Bronchial epithelial cell (primary cell): ENCODE measurements at places on chromosomes 13 and 19. TPM values are rescaled to one million over a fixed set of nuclear protein-coding genes. Genes with fewer than 3 reads are reported as not detected.

ZNF580 gene
- 2.4 and 2.7 TPM in 2 replicates for total RNA-seq

DNA sequence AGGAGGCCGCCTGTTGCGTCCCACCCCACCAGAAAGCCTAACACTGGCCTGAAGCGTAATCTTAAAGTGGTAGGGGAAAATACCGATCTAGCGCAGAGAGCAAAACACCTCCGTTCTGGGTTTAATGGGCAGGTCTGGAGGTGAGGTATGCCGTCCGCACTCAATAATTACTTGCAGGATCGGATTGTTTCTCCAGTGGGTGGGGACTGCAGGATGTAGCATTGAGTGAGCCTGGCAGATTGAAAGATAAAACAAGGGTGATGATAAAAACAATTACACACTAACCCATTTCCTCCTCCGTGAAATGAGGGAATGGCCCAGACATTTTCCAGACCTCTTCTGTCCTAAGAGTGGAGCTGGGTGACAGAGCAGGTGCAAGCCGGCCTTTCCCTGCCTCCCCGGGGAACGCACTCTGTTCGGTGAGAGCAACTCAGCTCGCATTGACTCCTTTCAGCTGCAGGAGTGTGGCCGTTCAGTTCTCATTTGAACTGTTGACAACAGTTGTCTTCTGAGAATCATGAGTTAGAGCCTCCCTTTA lies 110.2 kb upstream of the DOCK9 start:
- DNase-seq, result peak; percentile 56

DNA sequence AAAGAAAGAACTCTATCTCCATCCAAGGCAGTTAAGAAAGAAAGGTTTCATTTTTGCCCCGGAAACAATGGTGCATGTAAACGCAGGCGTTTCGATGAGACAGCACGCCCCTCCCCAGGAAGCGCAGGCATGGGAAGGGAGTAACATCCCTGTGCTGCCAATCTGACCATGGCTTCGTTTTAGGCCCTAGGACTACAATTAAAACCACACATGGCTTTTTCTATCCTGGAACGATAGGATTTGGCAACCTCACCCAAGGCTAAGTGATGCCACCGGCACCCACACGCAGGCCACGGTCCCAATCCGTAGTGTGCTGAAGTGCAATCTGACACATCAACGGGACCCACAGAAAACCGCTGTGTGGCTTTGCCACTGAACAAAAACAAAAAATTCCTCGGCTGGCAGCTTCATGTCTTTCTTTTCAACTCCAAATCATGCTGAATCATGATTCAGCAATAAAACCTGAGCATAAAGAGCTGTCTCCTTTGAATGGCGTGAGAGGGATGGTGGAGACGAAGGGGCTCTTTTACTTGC lies 24.2 kb downstream of the RANBP3 start:
- no peak for DNase-seq

DNA sequence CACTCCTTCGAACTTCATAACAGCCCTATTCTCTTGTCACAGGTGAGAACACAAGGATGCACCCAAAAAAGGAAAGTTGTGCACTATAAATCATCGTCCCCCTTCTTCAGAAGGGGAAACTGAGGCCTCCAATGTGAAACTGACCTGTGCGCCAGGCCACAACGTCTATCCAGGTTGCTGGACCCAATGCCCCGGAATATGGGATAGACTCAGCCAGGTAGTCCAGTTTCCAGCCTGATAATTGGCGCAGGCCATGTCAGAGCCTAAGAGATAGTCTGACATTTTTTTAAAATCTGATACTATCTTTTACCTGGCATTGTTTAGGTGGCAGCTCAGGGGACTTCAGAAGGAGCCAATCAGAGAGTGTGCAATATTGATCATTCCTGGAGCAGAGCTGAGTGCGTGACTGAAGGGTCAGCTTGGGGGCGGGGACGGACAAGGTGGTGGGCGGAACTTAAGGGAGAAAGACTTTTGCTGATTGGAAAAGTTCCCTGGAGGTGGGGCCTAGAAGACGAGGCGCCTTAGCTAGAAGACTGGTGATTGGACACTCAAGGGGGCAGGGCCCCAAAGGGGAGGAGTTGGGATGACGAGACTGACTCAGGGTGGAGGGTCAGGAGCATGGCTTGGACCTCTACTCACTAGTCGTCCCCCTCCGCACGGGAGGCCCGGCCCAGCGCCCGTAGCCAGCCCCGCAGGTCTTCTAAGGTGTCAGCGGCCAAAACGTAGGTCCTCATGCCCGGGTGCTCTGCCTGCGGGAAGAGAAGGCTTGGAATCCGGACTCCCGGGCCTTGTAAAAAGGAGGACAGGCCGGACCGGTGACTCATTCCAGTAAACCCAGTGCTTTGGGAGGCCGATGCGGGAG lies 8.5 kb downstream of the PLEKHA4 start:
- DNase-seq, result no peak

GRCh38 chr19:3368441-3368795 lies 2.0 kb downstream of the NFIC start:
- no peak for DNase-seq

COL4A1 gene
- 3.6 and 7.4 TPM in 2 replicates for total RNA-seq

DNA sequence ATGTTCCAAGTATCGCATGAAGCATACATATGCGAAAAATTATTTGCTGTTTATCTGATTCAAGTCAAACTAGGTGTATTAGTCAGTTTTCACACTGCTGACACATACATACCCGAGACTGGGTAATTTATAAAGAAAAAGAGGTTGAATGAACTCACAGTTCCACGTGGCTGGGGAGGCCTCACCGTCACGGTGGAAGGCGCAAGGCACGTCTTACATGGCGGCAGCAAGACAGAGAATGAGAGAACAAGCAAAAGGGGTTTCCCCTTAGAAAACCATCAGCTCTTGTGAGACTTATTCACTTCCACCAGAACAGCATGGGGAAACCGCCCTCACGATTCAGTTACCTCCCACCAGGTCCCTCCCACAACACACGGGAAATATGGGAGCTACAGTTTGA lies 13.0 kb upstream of the PROZ start:
- no peak for DNase-seq

PSG3 gene
- total RNA-seq, result not detected in 2 replicates

GRCh38 chr19:55172741-55173140 lies 6.3 kb upstream of the DNAAF3 start:
- peak; percentile 56 for DNase-seq

- DNase-seq, result no peak
These were observed 4.0 kb downstream of the HSPB6 start for GRCh38 chr19:35752746-35753350.

DNA sequence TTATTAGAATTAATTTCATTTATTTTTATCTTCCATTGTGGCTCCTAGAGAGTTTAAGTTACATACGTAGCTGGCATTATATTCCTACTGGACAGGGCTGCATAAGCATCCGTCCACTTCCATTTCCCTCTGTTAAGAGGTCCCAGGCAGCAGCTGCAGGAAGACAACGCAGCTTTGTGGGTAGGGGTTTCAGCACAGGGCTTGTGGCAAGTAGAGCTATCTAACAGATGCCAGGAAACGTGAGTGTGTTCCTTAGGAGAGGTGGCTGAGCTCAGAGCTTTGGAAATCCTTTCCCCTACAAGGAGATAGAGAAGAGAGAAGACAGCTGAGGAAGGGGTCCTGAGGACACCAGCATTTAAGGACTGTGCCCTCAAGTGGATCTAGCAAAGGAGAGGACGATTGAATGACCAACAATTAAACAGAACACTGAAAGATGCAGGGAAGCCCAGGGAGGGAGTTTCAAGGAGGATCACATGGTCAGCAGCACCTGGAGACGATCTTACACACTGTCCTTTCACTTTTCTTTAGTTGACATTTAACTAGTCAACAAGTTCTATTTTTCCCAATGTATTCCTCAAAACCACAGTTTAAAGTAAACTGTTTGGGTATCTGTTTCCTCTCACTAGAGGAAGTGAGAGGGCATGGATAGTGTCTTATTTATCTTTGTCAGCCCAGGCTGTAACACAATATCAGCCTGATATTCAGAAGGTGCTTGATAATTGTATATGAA lies 2.3 kb upstream of the N4BP2L1 start:
- no peak for DNase-seq

DNA sequence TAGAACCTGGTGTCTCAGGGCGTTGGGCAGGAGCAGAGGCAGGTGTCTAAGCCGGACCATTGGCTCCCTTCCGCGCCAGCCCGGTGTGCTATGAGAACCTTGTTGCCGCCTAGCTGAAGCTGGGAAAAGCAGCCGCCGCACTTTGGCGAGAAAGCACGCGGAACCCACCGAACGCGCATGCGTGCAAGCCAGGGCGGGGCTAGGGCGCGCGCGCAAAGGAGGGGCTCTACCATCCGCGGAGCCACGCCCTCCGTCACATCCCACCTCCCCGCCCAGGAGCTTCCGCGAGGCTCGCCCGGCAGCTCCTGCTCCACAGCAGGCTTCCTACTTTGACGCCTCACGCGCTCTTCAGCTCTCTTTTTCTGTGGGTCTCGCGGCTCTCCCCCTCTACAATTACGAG lies 51.3 kb downstream of the WDR87 start:
- DNase-seq, result peak; percentile 12

SMAD9 gene
- 0.79 and 2.8 TPM in 2 replicates for total RNA-seq

DNA sequence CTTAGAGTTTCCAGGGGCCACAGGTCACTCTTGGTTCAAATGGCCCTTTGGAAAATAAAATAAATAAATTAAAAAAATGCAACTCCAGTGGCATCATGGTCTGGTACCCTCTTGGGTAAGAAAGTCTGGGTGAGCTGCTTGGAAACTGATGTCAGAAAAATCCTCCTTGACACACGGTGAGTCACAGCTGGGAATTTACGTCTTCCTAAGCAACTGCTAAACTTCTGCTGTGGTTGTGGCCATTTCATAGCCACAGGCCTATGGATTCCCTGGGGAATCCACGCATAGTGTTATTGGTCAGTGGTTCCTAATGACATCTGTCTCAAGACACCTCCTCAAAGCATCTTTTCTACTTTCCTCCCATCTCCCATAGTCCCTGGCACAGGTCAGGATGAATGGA lies 220.8 kb downstream of the COG6 start:
- peak; percentile 88 for DNase-seq
